Hypothalamus (tissue), 51 donors: ENCODE measurements at places on chromosomes 6 and 20.

DNA sequence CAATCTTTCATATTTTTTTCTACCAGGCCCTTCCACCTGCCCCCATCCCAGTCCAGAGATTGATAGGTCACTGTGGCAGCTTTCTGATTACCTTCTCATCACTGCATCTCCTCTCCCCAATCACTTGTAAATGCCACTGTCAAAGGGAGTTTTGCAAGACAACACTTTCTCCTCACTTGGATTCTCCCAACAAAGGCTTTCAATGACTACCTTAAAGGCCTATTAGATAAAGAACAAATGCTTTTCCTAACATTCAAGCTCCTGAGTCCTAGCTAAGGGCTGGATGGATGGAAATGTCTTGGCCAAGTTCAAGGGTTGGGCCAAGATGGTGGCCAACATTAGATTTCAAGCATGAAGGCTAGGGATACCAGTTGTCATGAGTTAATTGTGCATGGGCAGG, 55.3 kb downstream of the UNC5CL start:
- DNase-seq = no peak

- no peak for DNase-seq
Observed at GRCh38 chr6:160998766-160999165, 7.2 kb downstream of the MAP3K4 start.

GRCh38 chr6:11855743-11856142, 77.1 kb upstream of the ADTRP start:
- DNase-seq = no peak

GRCh38 chr6:88708197-88708744, 255.1 kb downstream of the RNGTT start:
- DNase-seq = no peak

GRCh38 chr20:10596710-10597121, 77.1 kb downstream of the JAG1 start:
- DNase-seq = no peak

DNA sequence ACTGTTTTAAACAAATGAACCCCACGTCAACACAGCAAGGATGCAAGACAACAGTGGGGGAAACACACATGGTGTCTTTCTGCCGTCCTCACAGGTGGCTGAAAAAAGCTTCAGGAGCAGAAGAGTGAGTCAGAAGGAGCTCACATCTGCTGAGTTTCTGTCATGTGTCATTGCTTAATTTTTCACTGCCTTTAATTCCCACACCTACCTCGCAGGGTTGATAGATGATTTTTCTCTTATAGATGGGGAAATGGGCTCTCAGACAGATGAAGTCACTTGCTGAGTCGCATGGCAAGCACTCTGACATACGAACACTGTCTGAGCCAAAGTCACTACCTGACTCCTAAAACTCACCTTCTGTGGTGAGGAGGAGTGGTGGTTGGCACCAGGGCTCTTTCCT, 28.3 kb upstream of the CARMIL1 start:
- no peak for DNase-seq

DNA sequence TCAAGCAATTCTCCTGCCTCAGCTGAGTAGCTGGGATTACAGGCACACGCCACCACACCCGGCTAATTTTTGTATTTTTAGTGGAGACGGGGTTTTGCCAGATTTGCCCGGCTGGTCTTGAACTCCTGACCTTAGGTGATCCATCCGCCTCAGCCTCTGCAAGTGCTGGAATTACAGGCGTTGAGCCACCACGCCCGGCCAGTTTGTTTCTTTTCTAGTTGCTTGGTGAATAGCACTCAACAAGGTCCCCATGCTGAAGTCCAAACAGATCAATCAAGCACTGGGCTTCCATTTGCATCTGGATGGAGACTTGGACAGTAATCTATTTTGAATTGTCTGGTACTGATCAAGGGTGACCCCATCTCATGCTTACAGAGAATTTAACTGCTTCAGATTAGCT, 108.9 kb upstream of the FOXO3 start:
- no peak for DNase-seq

DNA sequence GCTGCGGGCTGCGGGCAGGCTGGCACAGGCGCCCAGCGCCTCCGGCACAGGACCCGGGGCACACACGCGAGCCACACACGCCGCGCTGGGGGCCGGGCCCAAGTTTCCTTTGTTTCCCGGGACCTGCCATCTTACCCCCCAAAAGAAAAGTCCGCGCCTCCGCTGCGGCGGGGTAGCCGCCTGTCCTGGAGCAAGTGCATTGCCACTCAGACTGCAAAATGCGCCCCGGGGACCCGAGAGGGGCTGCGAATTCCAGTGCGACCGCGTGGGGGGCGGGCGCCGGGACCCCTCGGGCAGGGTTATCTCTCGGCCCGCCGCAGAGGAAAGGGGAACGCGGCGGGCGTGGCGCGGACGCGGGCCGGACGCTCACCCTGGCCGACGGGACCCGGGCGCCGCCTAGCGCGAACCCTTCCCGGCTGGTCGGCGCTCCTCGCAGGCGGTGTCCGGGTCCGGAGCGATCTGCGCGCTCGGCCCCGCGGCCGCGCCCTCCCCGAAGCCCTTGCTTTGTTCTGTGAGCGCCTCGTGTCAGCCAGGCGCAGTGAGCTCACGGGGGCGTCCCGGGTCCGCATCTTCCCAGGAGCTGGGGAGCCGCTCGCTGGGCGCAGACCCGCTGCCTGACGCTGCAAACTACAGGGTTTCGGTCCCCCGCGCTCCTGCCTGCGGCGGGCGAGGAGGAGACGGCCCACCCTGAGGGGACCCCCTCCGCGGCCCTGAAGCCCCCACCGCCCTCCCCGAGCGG, 639 bp upstream of the CD24 start:
- DNase-seq = no peak

GRCh38 chr20:9319687-9320384, 194.6 kb upstream of the LAMP5 start:
- DNase-seq = no peak

GRCh38 chr6:7590918-7591302, 912 bp downstream of the SNRNP48 start:
- DNase-seq = no peak

- no peak for DNase-seq
Observed at GRCh38 chr6:85041376-85041775, 277.0 kb upstream of the TBX18 start.
